ENCODE measurements at places on chromosomes 4 and X.

GRCh38 chr4:41362621-41363383, 106.1 kb downstream of the UCHL1 start:
- no peak for DNase-seq

- no peak for DNase-seq
These were observed 68.2 kb downstream of the ARHGAP10 start for GRCh38 chr4:147799986-147800555.

DNA sequence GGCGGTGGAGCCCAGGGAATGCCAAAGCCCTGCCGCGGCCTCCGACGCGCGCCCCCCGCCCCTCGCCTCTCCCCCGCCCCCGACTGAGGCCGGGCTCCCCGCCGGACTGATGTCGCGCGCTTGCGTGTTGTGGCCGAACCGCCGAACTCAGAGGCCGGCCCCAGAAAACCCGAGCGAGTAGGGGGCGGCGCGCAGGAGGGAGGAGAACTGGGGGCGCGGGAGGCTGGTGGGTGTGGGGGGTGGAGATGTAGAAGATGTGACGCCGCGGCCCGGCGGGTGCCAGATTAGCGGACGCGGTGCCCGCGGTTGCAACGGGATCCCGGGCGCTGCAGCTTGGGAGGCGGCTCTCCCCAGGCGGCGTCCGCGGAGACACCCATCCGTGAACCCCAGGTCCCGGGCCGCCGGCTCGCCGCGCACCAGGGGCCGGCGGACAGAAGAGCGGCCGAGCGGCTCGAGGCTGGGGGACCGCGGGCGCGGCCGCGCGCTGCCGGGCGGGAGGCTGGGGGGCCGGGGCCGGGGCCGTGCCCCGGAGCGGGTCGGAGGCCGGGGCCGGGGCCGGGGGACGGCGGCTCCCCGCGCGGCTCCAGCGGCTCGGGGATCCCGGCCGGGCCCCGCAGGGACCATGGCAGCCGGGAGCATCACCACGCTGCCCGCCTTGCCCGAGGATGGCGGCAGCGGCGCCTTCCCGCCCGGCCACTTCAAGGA, at the start of gene FGF2:
TSS of gene FGF2 (plus strand) at position 279 of the 705 bp plus-strand sequence. CDS start at position 623, 344 bp downstream.
- DNase-seq = no peak

- DNase-seq = no peak
These were observed 6.5 kb downstream of the FATE1 start for GRCh38 chrX:151722241-151722846.

- DNase-seq = no peak
These were observed 9.9 kb downstream of the LRPAP1 start for GRCh38 chr4:3522326-3522640.

- no peak for DNase-seq
These were observed 342.6 kb downstream of the GPM6A start for GRCh38 chr4:175469514-175469913.

GRCh38 chr4:45155081-45155777, 428.9 kb upstream of the GNPDA2 start:
- no peak for DNase-seq

- DNase-seq = peak; percentile 44
These were observed 37.8 kb upstream of the SLC9A7 start for GRCh38 chrX:46796574-46797191.

GRCh38 chr4:24477919-24478318, 106.4 kb downstream of the DHX15 start:
- DNase-seq = no peak

- no peak for DNase-seq
These were observed 61.8 kb downstream of the ELF2 start for GRCh38 chr4:139115226-139115625.

DNA sequence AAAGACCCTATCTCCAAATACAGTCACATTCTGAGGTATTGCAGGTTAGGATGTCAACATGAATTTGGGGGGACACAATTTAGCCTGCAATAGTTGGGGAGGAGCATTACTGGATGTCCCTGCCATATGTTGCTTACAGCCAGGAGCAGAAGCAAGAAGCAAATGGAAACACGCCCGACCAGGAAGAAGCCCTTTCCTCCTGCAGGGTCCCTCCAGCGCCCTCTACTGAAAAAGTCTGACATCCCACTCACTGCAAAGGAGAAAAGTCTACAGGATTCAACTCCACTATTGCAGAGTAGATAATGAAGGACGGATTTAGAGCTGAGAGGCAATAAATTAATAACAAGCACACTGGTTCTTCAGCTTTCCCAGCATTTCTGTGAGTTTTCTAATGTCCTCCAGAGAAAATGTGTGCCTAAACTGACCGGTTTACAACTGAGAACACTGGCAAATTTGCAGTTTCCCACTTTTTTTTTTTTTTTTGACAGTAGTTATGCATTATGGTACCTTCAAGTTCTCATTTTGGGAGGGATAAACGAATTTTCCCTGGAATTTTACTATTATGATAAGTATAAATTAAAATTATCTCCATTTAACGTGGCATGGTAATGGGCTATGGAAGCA, 31.7 kb downstream of the COQ2 start:
- peak; percentile 72 for DNase-seq

- DNase-seq = no peak
These were observed 10.2 kb upstream of the CASK start for GRCh38 chrX:41933546-41933945.

DNA sequence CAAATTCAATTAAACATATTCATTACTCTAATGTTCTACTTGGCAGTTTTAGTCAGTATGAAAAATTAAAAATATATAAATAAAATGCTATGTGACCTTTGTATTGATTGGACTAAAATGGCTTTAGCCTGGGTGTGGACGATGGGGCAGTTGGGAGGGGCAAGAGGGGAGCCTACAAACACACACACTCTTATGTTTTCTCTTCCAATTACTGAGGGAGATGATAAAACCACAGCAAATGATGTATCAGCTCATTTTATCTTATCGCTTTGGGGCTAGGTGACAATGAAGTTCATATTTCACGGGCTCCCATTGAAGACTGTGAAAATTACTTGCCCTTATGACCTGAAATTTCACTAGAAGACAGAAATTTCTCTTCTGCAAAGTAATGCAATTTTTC, 84.3 kb upstream of the MAB21L2 start:
- DNase-seq = no peak

- no peak for DNase-seq
These were observed 796.8 kb downstream of the ADGRL3 start for GRCh38 chr4:61996943-61997342.

GRCh38 chrX:29083823-29084222, 496.6 kb downstream of the IL1RAPL1 start:
- no peak for DNase-seq

GRCh38 chr4:153204728-153205648, 745 bp downstream of the TRIM2 start:
- no peak for DNase-seq

GRCh38 chrX:119398587-119398973, 556 bp upstream of the SLC25A43 start:
- DNase-seq = no peak

DNA sequence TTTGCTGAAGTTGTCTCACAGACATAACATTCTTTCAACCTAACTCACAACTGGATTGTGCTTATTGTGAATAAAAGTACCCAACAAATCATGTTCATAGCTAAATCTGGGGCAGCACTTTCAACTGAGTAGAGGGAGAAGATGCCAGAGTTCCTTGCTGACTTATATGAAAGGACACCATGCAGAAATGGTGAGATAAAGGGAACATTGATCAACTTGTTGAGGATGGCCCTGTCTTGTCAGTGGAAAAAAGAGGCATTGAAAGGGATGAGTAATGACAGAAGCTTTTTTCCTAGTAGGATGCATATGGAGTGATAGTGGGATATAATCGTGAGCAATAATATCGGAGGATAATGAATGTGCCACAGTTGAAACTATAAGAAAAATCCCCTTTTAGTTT, 221.7 kb downstream of the ARHGAP24 start:
- DNase-seq = no peak

DNA sequence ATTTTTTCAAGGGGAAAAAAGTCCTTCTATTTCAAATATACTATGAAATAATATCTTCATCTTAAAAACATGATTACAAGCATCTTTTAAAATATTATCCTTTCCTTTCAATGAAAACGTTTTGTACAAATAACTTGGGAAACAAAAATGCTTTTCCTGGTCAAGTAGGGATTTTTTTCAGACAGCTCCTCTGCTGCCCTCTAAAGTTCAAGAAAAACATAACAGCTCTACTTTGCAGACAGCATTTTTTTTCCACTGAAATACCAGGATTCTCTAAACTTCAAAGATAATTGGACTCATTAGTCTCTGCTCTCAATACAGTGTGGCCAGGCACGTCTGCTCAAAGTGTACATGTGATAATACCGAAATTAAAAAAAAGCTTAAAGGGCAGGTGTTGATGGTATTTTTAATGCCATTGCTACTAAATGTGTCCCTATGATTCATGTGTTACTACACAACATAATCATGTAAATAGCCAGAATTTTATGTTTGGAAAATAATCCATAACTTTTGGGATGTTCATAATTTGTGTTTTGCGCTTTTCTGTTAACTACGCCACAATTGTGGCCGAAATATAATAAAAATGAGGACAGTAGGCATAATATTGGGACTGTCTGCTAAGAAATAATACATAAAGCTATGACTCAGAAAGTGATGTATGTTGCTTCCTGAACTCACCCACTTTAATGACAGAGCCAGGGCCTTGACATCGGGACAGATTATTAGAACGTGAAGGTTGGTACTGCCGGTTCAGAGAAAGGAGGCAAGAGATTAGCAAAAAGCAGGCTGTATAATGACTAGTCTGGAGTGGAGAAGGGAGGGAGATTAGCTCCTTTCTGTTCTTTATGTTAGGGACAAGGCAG, 478.9 kb downstream of the KCNIP4 start:
- DNase-seq = no peak

DNA sequence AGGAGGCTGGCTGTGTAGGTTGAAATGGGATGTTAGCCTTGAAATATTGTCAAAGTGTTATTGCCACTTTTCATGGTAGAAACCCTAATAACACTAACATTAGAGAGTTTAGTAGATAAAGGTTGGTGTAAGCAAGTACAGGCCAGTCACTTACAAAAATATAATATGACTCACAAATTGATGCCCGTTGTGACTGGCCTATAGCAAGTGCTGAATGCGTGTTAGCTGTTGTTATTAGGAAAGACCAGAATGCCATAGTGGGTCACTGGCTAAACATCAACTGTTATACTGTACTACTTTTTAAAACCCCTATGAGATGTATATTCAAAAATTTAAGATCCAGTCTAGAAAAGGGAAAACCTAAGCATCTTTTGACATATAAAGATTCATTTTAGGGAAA, 20.4 kb upstream of the GDPD2 start:
- DNase-seq = no peak

GRCh38 chr4:37562592-37562991, 123.6 kb downstream of the RELL1 start:
- no peak for DNase-seq

GRCh38 chrX:134459683-134460004, 321 bp upstream of the HPRT1 start:
- DNase-seq = peak; percentile 4

- DNase-seq = no peak
These were observed 159.5 kb downstream of the PPP3CA start for GRCh38 chr4:101187841-101188240.

- no peak for DNase-seq
These were observed 31.6 kb upstream of the RP2 start for GRCh38 chrX:46805270-46805669.

DNA sequence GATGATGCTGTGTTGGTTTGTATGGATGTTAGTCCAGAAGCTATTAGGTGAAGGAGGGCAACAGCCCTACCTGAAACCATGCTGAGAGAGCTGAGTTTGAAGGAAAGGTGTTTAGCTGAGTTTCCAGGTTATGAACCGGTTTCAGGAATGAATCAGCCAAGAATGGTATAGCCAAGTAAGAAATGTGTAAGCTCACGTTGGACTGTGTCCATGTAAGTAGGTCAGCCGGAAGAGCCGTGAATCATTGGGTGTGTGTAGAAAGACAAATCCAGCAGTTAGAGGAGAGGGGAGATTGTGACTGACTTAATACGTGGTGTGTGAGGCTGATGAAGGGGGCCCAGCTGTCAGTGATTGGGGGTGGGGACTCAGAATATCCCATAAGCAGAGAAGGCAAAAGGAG, 77.2 kb upstream of the SPIN4 start:
- DNase-seq = no peak

- DNase-seq = no peak
These were observed 163.3 kb upstream of the MAMLD1 start for GRCh38 chrX:150199803-150200202.

- DNase-seq = no peak
These were observed 30.6 kb downstream of the TBL1X start for GRCh38 chrX:9495496-9495895.

GRCh38 chr4:23720556-23720955, 169.3 kb downstream of the PPARGC1A start:
- no peak for DNase-seq

All from hematopoietic multipotent progenitor cell treated with erythropoietin and hydrocortisone succinate and interleukin-3 and kit ligand, for 15 days (in vitro differentiated cells).